PC-3 (cell line): ENCODE measurements at places on chromosomes 4 and X.

DNA sequence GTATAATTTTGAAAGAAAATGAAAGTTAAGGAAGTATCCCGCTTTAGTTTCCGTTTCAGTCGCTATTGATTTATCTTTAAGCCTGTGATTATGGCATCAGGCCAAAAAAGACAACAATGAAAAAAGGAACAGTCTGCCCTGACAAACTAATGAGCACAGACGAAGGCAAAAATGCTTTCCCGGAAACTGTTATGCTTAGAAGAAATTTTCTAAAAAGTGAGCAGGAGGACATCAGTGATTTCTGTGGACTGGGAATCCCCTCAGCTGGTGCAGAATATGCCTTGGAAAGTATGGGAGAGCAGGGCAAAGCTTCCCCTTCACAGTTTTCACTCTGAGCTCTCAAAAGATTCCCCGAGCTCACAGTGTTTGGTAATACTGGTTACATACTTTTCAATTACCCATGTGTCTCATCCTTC lies 5.1 kb upstream of the CXCL10 start:
- no peak for DNase-seq

- no peak for DNase-seq
Measured at GRCh38 chrX:130851569-130851968, 51.4 kb downstream of the ENOX2 start.

GRCh38 chr4:10577508-10578426 lies 106.8 kb downstream of the CLNK start:
- DNase-seq = no peak

- peak; percentile 89 for DNase-seq
Measured at GRCh38 chr4:176443117-176443516, 123.4 kb downstream of the SPCS3 start.

DNA sequence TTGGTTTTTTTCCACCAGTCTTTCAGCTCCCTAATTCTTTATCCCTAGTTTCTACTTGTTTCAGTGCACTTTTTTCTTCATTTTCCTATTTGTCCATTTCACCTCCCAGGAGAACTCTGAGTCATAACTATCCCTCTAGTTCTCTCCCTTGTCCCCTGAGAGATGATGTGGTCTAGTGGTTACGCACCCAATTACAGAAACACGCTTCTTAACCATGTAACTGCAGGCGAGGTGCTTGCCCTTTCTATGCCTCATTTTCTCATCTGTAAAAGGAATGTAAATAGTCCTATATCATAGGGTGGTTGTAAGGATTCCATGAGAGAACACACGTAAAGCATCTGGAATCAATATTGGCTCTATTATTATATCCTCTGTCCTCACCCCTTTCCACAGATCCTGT lies 8.8 kb upstream of the GRPR start:
- DNase-seq = no peak

DNA sequence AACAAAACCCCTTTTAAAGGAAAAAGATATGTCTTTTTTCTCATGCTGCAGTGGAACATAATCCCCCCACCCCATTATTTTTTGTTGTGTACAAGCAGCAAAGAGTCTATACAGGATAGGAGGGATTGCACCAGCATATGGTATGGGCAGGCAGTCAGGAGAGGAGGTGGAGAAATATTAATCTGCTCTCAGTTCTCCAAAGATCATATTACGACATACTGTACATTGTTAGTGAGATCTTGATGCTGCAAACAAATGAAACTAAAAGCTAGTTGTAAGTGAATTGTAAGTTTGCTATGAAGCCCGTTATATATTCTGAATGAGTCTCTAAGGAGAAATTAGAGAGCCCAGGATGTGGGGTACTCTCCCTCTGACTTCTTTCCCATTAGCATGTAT lies 75.3 kb downstream of the RAPGEF2 start:
- no peak for DNase-seq

GRCh38 chrX:134764202-134764785 lies 106.0 kb upstream of the PLAC1 start:
- peak; percentile 90 for DNase-seq

GRCh38 chrX:41480508-41481260 lies 33.5 kb downstream of the NYX start:
- no peak for DNase-seq

DNA sequence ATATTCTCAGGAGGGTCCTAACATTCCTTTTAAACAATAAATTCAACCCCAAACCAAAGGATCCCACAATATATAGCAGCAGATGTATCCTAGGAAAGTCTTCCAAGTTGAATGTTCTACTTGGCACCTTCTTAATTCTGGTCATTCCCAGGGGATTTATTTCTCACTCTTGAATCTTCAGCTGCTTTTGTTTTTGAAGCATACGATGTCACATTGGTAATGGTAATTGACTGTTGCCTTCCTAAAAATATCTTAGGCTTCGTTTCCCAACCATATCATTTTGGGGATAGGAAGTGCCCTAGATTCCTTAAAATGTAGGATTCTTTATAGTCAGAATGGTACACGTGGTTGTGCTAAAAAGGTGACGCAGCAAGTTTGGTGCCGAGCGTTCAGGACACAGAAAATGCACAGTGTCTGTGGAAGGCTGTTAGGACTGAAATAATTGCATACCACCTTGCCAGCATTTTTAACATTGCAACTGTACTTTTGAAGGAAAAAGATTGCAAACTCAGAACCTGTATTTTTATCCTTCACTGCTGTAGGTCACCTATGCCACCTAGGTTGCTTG lies 8.1 kb downstream of the SNX25 start:
- no peak for DNase-seq

DNA sequence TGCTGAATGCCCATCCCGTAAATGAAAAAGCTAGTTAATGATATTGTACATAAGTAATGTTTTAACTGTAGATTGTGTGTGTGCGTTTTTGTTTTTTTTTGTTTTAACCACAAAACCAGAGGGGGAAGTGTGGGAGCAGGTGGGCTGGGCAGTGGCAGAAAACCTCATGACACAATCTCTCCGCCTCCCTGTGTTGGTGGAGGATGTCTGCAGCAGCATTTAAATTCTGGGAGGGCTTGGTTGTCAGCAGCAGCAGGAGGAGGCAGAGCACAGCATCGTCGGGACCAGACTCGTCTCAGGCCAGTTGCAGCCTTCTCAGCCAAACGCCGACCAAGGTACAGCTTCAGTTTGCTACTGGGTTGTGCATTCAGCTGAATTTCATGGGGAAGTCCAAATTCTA lies at the start of gene SPP1:
TSS of gene SPP1 (plus strand) at position 249 of the 400 bp plus-strand sequence. CDS start 1,182 bp downstream, outside the sequence.
- no peak for DNase-seq

DNA sequence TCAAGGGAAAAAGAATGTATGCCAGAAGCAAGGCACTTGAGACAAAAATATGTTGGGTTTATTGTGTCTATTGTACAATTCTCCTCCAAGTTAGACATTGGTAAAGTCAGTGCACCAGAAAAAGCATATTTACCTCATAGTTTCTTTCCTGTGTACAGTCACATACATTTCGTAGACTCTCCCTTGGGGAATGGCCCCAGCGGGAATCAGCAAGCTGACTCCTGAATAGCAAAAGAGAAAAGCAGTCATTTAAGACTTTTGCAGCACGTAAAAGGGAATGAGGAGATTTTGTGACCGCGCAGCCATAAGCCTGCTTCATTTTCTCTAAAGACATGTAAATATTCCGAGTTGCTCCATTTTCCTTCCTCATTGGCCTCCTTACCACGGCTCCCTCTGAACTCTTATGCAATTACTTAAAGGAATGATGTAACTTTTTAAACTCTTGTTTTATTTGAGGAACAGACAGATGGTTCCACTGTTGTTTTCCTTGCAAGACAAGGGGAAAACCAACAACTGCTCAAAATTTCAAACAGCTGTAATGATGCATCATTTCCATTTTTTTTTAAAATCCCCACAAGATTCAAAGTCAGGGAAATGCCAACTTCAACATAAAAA lies 332.7 kb downstream of the UNC5C start:
- DNase-seq = no peak

- peak; percentile 63 for DNase-seq
Measured at GRCh38 chr4:118823471-118823870, 12.5 kb downstream of the SEC24D start.
